Astrocyte of the hippocampus (primary cell): ENCODE measurements at places on chromosomes 6 and 20.
A peak's percentile ranks its signal among the peaks of the same experiment; 100 is the strongest.

DNA sequence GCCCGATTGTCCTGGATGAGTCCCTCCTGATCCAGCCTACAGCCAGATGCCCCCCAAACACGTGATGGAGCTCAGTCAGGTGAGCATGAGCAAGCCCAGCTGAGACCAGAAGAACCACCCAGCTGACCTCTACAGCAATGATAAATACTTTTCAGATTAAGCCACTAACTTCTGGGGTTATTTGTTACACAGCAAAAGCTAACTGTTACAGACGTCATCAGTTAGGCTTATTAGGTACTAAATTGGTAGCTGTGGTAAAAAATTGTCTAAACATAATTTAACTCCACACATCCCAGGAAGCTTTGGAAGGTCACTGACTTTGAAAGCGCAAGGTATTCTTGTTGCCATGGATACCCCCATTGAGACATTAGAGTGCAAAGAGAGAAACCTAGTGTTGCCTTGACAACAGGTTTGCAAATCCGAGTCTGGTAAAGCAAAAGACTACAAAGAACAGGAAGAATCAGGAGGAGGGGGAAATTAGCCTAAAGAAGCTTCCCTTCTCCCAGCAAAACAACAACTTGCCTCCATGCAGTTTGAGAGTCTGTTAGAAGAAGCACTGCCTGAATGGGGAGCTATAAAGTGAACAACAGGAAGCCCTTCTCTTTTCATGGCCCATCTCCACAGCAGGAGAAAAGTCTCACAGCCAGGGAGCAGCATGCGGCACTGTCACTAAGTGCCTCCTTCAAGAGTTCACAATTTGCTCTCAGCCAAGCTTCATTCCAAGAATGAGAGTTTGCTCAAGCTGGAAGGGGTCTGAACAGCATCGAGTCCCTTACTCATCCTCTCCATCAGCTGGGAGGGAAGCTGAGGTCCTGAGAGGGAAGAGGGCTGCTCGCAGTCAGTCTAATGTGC lies 41.7 kb upstream of the ZNF831 start:
- DNase-seq: no peak

DNA sequence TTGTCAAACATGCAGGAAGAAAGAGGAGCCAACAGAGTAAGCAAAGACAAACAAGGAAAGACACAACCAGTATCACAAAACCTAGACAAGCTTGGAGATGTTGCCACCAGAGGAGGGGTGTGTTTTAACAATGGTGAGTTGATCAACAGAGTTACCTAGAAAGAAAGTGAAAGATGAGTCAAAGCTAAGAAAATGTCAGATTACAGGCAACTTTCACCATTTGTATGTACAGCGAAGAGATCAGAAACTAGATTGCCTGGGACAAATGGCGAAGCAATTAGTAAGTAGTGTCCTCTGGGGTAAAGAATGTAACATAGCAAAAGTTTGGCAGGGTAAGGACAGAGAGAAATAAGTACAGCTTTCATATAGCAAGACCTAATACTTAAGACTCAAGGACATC lies 51.6 kb upstream of the POU3F2 start:
- DNase-seq: no peak

GRCh38 chr20:52826321-52826720 lies 145.8 kb upstream of the TSHZ2 start:
- no peak for DNase-seq

GRCh38 chr6:101085327-101085726 lies 204.2 kb upstream of the ASCC3 start:
- DNase-seq: peak; percentile 85

GRCh38 chr6:111200350-111201243 lies 113.3 kb downstream of the SLC16A10 start:
- no peak for DNase-seq

GRCh38 chr6:28282926-28283325 lies 1.6 kb downstream of the PGBD1 start:
- peak; percentile 16 for DNase-seq
